Thoracic aorta (tissue), 2 donors: ENCODE measurements at places on chromosomes 2 and 18.

DNA sequence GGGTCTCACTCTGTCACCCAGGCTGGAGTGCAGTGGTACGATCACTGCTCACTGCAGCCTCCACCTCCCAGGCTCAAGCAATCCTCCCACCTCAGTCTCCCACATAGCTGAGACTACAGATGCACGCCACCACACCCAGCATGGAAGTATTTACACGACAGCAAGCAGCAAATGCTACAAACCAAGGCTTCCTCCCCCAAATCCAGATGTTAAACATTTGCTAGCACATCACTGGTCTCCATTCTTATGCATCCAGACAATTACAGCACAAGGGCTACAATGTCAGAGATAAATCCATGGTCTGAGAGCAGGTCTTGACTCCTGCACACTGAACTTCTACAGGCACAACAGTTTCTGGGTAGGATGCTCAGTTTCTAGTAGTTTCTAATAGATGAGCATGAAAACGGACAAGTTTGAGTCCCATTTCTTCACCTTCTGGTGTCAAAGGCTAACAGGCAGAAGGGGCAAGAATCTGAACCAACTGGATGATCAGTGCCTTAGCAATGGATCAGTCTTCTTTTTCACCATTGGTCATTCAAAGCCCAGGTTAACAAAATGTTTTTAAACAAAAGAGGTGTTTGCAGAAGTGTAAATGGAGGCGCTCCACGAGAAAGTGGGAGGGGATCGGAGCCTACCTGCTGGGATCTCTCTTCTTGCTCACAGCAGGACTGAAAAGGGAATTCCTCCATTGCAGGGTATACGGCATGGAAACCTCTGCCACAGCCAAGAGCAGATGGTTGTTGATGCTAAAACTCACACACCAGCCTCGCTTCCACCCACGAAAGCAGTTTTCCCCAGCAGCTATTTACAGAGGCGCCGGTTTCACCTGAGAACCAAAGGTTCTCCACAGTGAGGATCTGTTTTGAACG is 135.0 kb upstream of the ARL4C start:
- DNase-seq, result no peak

GRCh38 chr2:83481436-83481835 is 977.6 kb downstream of the SUCLG1 start:
- no peak for DNase-seq

- no peak for DNase-seq
Observed at GRCh38 chr2:152445791-152446201, 110.8 kb downstream of the FMNL2 start.

DNA sequence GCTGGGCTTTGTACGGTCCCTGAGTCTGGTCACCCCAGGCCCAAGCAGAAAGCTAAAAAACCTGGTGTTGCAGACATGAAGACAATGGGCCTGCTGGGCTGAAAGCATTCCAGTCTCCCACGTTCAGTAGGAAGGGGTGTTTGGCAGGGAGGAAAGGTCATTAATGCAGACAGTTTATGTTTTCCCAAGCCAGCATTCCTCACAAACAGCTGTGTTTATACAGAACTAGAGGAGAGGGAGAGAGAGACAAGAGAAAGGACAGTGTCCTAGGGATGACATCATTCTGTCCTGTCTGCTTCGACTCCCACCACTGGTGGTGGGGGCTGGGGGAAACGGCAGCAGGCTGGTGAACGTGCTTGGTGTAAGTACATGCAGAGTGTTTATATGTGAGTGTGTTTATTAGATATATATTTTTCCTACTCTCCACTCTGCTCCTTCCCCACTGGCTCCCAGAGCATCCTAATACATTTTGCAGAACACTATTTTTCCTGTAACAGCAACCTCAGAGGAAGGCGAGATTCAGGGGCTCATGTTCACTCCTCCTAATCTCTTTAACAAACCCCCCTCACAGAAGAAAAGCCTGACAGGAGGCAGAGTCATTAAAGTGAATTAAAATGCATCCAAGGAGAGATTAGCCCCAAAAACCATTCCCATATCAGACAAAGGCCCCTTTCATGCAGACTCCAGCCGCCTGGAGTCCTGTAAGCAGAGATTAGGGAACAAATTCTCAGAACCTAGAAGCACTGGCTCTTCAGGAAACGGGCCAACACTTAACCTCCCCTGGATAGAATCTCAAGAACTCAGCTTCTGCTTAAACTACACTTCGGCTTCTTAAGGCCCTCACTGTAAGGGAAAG is 380.4 kb downstream of the TNS1 start:
- DNase-seq, result no peak

DNA sequence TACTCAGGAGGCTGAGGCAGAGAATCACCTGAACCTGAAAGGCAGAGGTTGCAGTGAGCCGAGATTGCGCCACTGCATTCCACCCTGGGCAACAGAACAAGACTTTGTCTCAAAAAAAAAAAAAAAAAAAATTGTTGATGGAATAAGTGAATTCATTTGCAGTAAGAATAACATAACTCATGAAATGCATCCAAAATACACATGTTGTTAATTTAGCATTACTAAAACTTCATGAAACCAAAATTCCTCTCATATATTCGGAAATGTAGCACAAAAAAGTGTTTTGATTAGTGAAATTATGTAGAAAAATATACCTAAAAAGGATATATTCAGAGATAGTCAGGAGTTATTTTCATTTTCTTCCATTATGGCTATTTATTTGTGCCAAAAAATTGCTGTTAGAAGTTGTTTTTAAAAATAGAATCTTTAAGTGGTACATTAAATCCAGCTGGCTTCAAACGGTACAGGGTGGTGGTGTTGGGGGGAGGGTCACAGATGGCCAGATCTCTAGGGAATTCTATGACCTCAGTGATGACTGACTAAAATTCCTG is 78.2 kb upstream of the UGP2 start:
- DNase-seq, result no peak
